HS-5 (cell line): ENCODE measurements at places on chromosomes 11 and 22.

- DNase-seq: peak; percentile 60
These were observed 877.6 kb upstream of the CHORDC1 start for GRCh38 chr11:91100427-91100826.

GRCh38 chr11:119854521-119854920, 125.5 kb upstream of the NECTIN1 start:
- DNase-seq: no peak

DNA sequence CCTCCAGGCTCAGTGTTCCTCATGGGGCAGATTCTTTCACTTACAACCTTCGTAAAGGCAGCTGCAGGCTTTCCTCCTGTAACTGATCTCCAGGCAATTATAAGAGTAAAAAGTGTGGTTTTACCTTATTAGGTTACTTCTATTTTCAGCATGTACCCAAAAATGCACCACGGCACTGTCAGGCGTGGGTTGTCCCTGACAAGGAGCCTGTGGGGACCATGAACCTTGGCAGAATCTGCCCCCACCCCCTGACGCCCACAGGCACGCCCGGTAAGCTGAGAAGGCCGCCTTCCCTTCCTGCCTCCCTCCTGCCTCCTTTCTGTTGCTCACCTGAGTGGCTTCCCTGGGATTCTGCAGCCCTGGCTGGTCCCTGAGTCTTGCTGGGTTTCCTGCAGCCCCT, 1383.3 kb downstream of the TBC1D22A start:
- no peak for DNase-seq

DNA sequence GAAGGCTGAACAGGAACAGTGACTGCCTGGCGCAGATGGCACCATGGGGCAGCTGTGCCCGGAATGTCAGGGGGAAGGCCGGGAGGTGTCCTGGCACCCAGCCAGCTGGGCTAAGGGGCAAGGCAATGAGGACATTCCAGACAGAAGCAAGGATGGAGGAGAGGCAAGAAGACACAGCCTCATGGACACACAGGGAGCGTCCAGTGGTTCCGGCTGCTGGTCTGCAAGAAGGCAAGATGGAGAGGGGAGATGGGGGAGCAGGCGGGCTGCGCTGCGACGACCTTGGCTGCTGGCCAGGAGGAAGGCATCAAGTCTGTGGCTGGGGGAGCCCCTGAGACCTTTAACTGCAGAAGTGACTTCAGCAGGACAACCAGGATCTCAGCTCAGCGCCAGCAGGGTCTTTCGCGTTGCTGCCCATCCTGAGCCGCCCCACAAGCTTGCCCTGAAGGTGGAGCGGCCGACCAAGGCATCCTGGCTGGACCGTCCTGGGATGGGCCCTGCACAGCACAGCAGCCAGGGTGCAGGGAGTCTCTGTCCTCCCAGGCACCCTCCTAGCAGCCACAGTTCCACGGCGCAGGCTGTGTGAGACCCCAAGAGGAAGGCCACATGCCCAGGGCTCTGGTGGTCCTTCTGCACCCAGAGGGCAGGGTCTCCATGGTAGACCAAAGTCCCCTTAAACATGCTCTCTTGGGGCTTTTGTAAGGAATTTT, 531.7 kb downstream of the BRD1 start:
- no peak for DNase-seq

DNA sequence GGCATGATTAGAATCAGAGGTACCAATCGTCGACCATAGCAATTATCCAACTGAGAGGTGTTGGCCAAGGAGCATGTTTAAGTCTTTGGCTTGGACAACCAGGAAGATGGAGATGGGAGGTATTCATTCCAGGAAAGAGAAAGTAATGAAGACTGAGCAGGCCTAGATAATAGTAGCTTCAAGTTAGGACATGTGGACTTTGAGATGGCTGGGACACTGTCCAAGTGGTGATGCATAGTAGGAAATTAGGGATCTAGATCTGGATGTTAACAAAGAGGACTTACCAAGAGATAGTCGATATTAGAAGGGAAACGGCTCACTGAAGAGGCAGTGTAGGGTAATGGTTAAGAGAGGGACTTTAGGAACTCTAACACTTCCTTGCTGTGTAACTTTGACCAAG, 266.7 kb downstream of the FAM76B start:
- DNase-seq: no peak

DNA sequence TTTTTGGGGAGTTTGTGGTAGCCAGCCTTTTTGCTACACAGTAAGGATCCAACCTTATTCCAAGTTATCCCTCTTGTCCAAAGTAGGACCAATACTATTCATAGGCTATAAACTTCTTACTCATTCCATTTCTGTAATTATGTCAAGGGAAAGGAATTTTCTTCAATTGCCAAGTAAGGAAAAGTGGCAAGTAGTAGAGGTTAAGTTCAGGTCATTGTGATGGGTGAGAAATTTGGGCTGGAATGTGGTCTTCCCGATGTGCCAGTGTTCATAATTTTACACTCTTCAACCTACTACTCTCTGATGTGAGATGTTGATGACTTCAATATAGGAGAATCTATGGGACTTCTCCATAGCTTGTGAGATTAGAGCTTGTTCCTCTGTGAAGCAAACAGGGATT, 648.8 kb downstream of the METTL15 start:
- peak; percentile 86 for DNase-seq

- DNase-seq: no peak
These were observed 3.0 kb downstream of the FBXO7 start for GRCh38 chr22:32477596-32477995.

DNA sequence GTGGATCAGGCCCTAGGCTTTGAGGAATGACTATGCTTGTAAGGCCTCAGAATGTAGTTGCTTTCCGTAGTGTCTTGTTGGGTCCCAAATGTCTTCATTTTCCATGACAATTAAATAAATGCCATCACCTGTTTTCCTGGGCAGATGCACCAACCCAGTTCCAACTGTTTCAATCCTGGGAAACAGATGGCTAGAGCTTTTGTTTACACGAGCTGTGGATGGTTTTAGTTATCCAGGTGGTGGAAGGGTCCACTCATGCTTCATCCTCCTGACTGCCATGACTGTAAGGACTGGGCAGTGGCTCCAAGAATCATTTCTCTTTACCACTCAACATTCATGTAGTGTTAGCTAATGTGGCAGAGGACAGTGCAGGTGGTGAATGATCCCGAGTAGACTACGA, 8.6 kb downstream of the RCN1 start:
- no peak for DNase-seq

GRCh38 chr22:50161508-50162390, 8.8 kb upstream of the PANX2 start:
- DNase-seq: no peak

DNA sequence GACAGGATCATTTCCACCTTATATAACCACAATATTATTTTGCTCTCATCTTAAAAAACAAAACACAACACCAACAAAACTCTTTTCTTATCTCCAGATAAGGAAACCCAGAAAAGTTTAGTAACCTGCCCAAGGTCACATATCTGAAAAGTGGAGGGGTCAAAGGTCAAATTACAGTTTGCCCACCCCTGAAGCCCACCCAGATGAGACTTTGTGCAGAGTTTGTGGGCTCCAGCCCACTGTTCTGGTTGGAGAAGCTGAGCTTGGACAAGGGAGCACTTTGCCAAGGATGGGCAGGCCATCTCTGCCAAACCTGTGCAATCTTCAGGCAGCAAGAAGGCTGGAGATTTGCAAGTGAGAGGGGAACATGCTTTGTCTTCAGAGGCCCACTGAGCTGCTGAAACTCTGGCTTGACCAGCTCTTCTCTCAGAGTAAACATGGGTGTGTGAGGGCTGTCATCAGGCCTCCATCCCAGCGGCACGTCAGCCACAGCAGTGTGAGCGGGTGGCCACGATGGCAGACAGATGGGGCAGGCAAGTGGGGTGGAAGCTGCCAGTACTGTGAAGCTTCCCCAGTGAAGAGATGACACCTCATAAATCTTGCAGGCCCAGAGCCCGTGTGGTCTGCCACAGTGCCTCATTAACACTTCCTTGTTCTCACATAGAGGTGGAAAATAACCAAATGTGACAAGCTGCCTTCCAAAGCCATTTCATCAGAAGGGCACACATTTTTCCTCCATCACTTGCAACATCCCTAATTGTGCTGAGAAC, 111.8 kb downstream of the CCDC81 start:
- no peak for DNase-seq

DNA sequence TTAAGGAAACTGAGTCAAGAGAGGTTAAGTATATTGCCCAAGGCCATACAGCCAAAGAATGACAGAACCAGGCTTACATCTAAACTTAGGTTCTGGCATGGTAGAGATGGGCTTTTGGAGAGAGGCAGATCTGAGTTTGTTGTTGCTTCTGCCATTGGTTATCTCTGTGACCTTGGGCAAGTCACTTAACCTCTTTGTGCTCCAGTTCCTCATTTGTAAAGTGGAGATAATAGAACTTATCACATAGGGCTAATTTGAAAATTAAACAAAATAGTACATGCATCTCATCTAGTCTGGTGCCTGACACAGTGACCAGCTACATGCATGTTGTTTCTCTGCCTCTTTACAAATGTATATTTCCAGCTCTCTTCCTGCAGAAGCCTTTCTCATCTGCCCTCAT, 47.0 kb upstream of the PLET1 start:
- no peak for DNase-seq

DNA sequence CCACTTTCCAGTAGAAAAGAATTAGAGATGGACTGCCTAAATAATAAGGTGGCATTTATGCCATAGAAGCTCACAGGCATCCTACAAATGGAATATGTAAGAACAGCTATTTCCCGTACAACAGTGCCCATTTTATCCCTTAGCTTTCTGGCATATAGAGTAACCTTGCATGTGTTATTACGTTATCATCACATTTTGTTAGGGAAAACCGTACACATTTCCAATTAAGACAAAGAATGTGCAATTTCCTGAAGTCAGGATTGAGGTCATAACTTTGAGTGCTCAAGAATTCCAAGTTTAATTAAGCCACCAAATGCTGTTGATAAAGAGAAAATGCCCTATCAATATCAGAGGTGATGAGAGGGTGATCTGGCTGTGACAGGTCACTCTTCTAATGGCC, 58.9 kb downstream of the LDLRAD3 start:
- no peak for DNase-seq

GRCh38 chr11:115939731-115940421, 435.7 kb upstream of the CADM1 start:
- no peak for DNase-seq

DNA sequence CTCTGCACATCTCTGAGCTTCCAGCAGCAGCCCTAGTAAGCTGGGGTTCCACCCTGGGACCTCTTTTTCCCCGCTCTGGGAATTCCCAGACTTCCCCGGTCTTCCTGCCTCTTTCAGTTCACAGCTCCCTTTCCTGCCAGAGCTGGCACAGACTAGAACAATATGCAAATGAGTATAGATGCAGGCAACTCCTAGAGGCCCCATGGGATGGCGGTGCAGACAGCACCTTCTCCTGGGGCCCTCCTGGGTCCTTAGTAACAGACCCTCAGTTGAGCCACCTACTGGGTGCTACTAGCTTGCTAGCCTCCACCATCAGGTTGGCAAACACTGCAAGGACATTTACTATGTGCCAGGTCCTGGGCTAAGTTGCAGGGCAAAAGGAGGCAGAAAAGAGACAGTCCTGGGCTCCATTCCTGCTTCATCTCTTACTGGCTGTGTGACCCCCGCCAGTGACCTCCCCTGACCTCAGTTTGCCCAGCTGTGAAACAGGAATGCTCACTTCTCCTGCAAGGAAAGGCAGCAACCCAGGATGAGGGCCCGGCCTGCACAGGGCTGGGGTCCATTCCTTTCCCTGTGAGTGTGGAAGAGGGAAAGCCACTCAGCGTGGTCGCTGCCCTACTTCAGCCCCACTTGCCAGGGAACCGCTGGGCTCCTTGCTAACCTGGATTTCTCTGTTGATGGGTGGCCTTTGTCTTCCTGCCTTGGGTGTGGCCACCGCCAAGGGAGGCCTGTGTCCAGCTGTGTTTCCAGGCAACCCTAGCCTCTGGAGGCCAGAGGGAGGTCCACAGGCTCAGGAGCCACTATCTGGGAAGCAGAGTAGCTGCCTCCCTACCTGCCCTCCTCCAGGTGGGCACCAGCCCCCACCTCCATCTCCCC, 7.3 kb downstream of the RELT start:
- DNase-seq: no peak

- no peak for DNase-seq
These were observed 39.1 kb upstream of the LIPT2 start for GRCh38 chr11:74532501-74533246.

- no peak for DNase-seq
These were observed 8.9 kb downstream of the PLCB3 start for GRCh38 chr11:64260147-64260708.

DNA sequence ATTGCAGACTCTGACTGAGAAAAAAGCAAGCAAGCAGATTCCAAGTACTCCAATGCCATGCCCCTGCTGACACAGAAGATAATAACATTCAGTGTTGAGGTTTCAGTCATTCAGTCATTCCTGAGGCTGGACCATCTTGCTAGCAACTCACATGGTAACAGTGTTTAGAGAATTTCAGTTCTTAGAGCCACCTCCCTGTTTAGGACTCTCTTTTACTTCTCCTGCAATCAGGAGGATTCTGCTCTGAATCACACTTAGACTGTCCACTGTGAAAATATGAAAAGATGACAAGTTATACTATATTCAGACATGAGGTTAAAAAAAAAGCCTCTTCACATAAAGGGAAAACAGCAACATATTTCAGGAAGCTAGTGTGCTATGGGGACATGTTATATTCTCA, 183.9 kb upstream of the CTSC start:
- DNase-seq: no peak

DNA sequence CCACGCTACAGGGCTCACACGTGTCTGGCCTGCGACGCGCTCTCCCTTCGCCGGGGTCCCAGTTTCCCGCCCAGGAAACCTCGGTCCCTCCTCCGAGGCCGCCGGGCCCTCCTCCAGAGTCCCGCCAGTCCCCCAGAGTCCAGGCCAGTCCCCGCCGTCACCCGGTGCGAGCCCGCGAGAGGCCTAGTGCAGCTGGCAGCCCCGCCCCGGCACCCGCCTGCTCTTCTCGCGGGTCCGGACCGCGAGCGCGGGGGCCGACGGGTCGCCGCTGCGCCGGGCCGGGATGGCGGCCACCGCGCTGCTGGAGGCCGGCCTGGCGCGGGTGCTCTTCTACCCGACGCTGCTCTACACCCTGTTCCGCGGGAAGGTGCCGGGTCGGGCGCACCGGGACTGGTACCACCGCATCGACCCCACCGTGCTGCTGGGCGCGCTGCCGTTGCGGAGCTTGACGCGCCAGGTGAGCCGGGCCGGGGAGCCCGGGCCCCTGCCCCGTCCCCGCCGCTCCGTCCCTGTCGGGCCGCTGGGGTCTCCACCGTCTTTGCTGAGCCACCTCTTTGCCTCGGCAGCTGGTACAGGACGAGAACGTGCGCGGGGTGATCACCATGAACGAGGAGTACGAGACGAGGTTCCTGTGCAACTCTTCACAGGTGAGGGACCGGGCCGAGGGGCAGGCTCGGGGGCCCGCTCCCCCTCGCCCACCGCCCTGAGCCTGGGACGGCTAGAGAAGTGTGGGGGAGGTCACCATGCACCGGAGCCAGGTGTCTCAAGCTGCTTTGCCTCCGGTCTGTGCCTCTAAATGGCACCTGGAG, at the start of gene PTPMT1:
TSS of gene PTPMT1 (plus strand) at position 260 of the 809 bp plus-strand sequence. CDS start at position 284, 24 bp downstream.
- DNase-seq: no peak

DNA sequence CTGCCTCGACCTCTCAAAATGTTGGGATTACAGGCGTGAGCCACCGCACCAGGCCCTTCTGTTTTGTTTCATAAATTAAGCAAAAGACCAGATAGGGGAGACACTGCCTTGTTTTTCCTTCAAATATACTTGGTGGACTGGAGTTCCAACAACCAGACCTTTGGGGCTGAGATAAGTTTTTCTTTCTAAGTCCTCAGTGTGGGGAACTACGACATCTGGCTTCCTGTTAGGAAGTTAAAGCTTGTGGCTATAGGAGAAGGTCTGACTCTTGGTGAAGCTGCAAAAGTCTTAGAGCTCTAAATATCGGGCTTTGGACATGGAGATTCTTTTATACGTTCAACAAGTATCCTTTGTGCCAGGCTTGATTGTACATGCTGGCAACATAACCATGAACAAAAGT, 64.1 kb upstream of the EED start:
- no peak for DNase-seq
